ENCODE measurements at places on chromosomes 1 and 21.
A peak's percentile ranks its signal among the peaks of the same experiment; 100 is the strongest.

DNA sequence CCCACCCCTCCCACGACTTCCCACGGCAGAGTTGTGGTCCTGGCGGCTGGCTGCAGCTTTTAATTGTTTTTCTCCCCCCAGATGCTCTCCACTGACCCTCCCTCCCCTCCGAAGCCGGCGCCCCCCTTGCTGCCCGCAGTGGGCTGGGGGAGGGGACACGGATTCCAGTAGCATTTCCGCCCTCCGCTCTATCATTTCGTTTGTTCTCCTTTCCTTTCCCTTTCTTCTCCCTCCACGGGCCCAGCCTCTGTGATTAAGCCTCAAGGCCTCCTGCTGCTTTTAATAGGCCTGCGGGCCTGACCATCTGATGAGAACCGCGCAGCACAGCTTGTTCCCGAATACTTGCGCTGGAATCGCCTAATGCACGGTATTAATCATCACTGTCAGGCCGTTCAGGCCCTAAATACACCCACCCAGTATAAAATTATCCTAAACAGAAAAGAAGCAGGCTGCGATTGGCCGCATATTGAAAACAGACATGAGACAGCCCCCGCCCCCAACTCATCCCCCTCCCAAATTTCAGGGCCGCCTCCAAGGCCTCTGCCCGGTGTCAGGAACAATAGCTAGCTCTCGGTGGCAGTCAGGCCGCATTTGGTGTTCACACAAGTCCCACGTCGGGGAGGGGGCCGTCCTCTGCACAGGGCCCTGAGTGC lies 102.0 kb upstream of the ARHGEF16 start:
- no peak for DNase-seq

GRCh38 chr21:33406493-33406892 lies 3.3 kb downstream of the IFNGR2 start:
- no peak for DNase-seq

GRCh38 chr1:88284066-88284465 lies 400.0 kb upstream of the PKN2 start:
- no peak for DNase-seq

DNA sequence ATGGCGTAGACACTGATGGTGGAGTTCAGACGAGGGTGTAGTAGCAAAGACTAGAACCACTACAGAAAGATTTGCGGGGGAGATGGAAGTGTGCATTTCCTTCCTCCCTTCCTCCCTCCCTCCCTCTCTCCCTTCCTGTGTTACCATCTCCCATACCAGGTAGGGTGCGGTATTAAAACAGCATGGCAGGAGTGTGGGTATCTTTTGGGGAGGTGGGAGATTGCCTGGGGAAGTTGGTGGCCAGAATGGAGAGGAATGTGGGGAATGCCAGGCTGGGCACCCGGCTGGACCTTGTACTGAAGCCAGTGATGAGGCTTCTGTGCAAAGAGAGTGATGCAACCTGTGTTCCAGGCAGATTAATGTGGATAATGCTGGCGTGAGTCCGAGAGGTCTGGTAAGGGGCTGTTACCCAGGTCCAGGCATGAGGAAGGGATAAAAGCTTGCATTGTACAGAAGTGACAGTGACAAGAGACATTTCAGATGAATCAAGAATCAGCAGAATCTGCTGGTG lies 30.3 kb upstream of the PPP2R5A start:
- no peak for DNase-seq

DNA sequence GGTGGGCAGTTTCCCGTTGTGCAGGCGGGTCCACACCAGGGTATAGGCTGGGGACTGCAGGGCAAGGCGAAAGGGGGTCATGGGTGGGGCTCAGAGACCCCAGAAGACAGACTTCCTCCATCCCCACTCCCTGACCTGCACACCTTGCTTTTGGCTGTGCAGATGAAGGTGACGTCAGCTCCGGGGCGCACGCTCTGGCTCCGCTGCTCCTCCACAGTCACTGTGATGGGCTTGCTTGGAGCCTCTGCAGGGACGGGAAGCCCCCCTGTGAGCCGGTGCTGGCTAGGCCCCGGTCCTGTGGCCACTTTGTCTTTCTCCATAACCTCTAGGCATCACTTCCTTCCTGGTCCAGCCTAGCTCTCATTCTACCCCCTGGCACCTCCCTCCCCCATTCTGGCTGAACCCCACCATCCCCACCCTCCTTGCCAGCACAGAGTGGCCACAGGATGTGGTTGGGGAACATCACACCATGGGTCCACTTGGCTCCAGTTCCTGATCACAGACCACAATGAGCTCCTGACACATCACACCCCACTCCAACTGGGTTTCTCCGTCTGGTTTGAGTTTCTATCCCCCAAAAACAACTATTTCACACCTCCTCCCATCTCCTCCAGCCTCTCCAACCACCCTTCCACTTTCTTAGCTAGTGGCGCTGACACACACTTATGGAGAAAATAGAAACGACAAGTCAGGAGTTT lies 45.2 kb downstream of the LDLRAD2 start:
- DNase-seq: no peak

GRCh38 chr1:64653466-64653865 lies 91.4 kb upstream of the RAVER2 start:
- no peak for DNase-seq

DNA sequence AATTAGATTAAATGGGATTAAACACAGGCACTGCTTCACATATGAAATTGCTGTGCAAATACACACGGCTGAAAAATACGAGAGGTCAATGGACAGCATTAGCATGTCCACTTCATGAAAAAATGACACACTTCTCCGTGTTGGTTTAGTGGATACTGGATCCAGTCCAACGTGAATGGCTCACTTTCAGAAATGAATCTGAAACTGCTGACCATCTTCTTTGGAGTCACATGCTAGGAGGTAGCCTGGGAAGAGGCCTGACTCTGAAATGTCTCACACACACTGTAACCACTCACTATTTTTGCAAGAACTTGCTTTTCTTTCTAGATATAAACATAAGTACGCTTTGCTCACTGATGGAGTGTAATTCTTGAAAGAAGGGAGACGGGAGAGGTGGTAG lies 127.3 kb downstream of the HLCS start:
- no peak for DNase-seq

GRCh38 chr1:238242181-238242580 lies 351.5 kb upstream of the ZP4 start:
- no peak for DNase-seq

- peak; percentile 54 for DNase-seq
Measured at GRCh38 chr1:200306944-200307754, 102.7 kb downstream of the ZNF281 start.

DNA sequence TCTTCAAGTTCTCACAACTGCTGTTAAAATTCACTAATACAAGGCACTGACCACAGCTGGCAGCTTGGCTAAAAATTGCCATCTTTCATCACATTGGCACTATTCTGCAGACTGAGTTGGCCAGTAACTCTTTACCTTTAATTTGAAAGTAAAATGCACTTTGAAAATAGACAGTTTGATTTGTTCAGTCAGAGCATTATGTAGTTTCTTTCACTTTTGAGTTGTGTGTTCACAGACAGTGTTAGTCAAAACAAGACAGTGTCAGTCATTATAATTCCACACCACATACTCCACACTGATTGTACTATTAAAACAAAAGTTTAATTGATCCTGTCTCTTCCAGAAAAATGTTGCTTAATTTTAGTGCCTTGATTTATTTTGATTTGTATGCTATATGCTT lies 160.7 kb downstream of the SDCCAG8 start:
- DNase-seq: no peak

DNA sequence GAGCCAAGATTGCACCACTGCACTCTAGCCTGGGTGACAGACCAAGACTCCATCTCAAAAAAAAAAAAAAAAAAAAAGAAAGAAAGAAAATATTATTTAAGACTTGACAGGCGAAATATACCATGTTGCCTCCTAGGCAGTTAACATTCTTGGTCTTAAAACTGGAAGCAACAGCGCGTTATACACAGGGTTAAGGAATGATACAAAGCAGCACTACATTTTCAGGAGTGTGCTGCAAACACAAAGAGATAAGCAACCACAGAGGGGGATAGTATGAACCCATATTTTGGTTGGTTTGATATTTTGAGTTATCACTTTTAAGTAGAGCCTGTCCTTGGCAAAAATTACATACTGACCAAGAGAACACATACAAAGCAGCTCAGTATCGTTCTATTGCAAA lies 25.1 kb downstream of the USP24 start:
- DNase-seq: no peak

- no peak for DNase-seq
Measured at GRCh38 chr1:101566883-101567538, 330.2 kb downstream of the S1PR1 start.

DNA sequence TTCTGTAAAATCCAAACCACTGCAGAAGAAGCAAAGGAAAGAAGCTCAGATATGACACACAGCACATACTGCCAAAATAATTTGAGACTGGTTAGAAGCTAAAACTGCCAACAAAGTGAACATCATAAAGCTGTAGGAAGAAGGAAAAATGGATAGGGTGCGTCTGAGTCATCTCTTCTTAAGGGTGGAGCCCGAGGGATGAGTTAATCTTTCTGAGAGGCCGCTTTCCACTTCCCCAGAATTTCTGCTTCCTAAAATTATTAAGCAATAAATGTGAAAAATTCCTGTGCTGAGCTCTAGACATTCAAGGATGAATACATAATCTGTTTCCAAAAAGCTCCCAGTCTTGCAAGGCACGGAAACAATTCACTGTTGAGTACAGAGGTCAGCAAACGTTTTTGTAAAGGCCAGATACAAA lies 20.1 kb downstream of the PPT1 start:
- no peak for DNase-seq

- no peak for DNase-seq
Measured at GRCh38 chr21:36718951-36719501, 20.1 kb downstream of the SIM2 start.

- no peak for DNase-seq
Measured at GRCh38 chr1:224493269-224493668, 58.7 kb upstream of the WDR26 start.

DNA sequence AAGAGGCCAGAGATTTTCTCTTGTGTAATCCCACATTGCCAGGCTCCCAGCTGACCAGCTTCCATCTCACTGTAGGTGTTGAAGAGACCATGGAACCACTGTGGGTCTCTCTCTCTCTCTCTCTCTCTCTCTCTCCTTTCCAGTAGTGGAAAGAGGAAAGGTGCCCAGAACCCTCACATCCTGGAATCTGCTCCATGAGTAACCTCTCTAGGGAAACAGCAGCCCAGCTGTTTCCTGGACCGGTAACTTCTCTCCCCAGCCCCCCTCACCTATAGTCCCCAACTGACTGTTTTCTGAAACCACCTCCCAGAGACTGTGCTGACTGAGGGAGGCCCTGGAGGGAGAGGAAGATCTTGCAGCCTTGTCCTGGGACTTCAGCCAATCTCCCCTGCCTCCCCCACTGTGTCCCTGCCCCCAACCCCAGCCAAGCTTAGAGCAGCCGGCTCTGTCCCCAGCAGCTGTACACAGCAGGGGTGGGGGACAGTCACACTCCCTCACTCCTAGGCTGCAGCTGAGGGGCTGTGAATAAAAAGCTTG lies 20.6 kb upstream of the SLC45A3 start:
- no peak for DNase-seq

All from GM13976 (cell line).